ENCODE measurements at places on chromosomes 2 and 18.

- peak; percentile 40 for DNase-seq
Observed at GRCh38 chr2:234292205-234292961, 204.5 kb downstream of the ARL4C start.

- DNase-seq, result no peak
Observed at GRCh38 chr2:69278366-69278765, 108.7 kb downstream of the GFPT1 start.

DNA sequence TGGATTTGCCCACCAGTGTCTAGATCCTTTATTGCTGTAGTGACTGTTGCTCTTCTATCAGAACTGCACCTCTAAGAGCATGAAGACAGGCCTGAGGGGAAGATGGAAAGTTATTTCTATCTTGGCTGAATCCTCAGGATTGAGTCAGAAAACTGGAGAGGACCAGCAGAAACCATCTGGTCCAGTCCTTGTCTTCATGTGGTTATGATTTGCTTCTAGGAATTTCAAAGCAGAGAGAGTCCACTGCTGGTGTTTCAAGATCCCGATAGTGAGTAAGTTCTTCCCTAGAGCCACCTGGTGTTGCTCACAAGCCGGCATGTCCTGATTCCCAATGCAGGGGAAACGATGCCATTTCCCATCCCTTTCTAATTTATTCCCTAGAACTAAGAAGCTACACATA is 84.2 kb downstream of the NCKAP5 start:
- no peak for DNase-seq

DNA sequence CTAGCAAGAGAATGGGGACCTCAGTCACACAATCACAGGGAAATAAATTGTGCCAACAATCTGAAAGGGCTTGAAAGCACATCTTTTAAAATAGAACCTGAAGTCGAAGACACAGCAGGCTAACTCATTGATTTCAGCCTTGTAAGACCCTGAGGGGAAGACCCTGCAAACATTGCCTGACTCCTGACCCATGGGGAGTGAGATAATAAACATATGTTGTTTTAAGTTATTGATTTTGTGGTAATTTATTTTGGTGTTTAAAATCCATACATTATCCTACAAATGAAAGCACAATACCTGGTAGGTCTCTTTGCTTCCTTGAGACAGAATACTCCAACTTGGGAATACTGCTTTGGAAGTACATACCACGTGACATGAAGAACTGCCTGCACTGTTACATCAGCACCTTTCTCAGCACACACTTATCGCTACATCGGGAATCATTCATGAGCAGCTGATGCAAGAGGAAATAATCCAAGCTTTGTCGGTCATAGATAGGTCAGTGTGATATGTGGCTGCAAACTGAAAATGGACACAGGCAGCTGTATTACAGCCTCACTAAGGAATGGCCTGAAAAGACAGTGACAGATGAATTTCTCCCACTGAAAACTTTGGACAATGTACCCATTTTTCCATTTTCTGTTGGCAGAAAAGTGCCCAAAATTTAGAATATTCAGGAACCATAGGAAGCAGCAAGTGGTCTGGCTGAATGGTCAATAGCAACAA is 494.5 kb upstream of the MAP2 start:
- DNase-seq, result no peak

- no peak for DNase-seq
Observed at GRCh38 chr18:37578182-37578678, 12.6 kb upstream of the CELF4 start.

- no peak for DNase-seq
Observed at GRCh38 chr2:1742681-1743395, 1.5 kb downstream of the PXDN start.

DNA sequence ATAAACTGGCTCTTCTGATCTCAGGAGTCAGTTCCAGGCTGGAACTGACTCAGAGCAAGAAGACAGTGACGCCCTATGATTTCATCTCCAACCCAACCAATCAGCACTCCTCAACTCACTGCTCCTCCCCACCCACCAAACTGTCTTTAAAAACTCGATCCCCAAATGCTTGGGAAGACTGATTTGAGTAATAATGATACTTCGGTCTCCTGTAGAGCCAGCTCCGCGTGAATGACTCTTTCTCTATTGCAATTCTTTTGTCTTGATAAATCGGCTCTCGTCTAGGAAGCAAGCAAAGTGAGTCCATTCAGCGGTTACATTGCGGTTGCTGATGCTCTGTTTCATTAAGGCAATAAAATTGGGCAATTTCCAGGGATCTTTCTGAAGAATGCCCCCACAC is 1025.3 kb upstream of the CNTNAP5 start:
- no peak for DNase-seq

DNA sequence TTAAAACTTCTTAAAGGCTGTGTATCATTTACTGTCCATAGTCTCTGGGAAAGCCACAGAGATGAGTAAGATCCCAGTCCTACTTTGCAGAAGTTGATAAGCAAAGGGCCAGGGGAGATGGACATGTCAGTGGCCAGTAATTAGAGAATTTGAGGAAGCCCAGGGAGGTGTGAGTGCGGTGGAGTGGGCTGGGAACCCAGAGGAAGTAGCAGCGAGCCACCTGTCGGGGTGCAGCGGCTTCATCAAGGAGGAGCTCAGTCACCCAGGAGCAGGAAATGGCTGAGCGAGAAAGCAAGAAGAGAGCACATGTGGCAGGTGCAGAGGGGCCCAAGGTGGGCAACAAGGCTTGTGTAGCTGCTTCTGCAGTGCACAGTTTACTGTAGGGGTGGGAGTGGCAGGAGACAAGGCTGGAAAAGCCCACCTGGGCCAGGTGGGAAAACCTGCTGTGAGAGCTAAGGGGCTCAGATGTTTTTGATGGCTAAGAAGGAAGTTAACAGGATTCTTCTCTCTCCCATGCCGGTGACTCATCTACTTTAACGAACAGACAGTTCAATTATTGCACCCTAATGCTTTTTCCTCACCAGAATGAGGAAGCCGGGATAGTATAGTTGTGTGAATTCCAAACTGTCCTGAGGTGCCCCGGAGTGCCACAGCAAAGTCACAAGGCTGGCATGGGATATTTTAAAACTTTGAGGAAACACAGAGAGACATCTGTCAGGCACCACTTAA is 34.8 kb upstream of the MGAT5 start:
- no peak for DNase-seq

- DNase-seq, result no peak
Observed at GRCh38 chr2:24493713-24494112, 2.7 kb downstream of the NCOA1 start.

GRCh38 chr2:64325477-64325851 is 128.5 kb upstream of the LGALSL start:
- no peak for DNase-seq

Data from effector CD8-positive, alpha-beta T cell (primary cell).